ENCODE measurements at places on chromosomes 11 and 22.

DNA sequence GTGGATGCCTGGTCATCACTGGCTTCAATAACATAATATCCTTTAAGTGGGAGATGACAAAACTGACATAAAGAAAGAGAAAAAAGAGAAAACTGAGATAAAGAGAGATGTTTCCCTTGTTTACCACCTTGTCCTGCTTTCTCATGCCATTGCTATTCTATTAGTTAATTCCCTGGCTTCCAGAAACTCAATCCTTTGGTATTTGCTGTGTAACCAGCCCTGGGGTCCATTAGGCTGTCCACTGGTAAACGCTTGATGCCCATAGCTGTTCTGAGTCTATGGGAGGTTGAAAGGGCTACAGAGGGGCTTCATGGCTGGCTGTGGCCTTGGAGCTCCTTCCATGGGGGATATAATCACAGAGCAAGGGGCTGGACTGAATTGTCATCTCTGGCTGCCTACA is 243.4 kb upstream of the PLET1 start:
- DNase-seq: no peak

- DNase-seq: no peak
Measured at GRCh38 chr11:93921695-93922468, 71.5 kb upstream of the VSTM5 start.

DNA sequence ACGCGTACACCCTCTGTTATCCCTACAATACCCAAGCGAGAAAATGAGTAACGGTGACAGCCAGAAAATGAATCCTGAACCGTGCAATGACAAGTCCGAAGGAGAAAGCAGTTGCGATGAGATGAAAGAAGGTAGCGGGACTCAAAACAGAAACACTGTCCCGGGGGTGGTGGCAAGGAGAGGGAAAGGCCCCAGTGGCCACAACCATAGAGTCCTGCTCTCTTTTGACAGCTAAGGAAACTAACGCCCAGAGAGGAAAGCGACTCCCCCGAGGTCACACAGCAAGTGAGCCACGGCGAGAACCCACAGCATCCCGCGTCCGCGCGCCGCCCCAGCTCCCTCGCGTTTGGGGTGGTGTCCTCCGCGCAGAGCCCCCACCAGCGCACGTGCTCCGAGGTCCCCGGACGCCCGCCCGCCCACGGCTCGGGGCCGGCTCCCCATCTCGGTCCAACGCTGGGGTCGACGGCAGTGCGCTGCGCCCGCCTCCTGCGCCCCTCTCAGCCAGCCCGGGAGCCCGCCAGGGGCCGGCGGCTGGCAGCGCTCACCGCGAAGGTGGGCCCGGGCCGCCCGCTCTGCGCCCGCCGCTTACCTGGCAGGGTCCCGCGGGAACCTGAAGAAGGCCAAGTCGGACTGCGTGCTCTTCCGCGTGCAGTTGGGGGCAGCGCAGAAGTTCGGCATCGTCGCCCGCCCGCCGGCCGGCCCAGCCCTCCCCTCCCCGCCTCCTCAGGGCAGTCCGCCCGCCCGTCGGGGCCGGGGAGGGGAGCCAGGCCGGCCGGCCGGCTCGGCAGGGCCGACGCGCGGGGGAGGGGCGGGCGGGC is 564 bp downstream of the THAP12 start:
- no peak for DNase-seq

DNA sequence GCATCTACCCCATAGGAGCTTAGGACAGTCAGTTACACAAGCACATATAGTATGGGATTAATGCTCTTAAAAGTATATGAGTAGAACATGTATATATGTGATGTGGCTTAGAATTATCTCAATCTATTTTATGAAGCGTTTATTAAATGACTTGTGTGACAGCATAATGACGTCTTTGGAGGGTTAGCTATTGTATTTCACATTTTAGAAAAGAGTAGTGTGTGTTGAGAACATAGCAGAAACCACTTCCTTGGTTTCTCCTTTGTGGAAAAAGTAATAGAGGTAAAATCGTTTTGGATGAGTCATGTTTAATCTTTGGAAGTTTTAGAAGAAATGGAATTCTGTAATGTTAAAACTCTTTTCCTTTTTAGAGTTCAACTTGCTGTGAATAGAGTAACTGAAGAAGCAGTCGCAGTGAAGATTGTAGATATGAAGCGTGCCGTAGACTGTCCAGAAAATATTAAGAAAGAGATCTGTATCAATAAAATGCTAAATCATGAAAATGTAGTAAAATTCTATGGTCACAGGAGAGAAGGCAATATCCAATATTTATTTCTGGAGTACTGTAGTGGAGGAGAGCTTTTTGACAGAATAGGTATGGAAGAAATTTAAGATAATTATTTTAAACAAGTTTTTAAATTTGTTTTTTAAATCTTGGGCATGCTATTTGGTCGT is 2.4 kb downstream of the CHEK1 start:
- DNase-seq: no peak

- no peak for DNase-seq
Measured at GRCh38 chr11:128732471-128733277, 38.8 kb downstream of the FLI1 start.

DNA sequence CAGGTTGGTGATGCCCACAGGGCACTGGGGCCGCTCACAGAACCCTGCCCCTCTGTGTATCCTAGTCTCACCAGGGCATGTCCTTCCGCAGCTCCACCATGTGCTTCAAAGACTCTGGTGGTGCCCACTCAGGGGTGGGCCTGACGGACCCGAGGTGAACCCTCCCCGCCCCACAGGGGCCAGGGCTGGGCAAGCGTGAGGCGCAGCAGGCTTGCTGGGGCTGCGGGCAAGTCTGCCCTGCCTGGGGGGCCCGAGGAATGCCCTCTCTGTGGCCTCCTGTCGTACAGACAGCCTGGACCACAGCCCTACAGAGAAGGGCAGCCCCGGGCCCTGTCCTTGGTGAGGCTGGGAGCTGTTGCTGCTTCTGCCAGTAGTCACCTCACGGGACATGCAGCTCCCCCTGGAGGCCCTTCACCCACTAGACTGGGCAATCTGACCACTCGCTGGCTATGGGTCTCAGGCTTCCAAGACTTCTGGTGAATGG is 40.2 kb downstream of the TBX1 start:
- DNase-seq: no peak

- DNase-seq: no peak
Measured at GRCh38 chr22:20235389-20235991, 32.6 kb downstream of the RTN4R start.

DNA sequence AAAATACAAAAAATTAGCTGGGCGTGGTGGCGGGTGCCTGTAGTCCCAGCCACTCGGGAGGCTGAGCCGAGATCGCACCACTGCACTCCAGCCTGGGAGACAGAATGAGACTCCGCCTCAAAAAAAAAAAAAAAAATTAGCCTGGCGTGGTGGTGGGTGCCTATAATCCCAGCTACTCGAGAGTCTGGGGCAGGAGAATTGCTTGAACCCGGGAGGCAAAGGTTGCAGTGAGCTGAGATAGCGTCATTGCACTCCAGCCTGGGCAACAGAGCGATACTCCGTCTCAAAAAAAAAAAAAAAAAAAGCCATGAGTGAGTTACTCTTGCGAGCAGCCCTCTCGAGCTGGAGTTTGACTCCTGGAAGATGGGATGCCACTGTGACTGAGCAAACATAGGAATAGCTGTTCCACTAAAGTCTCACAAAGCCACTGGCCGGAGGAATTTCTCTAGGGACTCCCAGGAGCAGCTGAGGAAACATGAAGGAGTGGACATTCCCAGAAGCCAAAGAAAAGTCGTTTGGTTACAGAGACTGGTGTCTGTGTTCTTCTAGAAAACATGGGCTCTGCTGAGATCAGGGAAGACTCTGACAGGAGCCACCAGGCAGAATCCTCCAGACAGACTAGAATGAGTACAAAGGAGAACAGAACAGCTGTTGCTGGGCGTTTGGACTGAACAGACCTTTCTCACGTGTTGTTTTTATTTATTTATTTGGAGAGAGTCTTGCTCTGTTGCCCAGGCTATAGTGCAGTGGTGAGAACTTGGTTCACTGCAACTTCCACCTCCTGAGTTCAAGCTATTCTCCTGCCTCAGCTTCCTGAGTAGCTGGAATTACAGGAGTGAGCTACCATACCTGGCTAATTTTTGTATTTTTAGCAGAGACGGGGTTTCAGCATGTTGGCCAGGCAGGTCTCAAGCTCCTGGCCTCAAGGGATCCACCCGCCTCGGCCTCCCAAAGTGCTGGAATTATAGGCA is 32.4 kb upstream of the MYH9 start:
- no peak for DNase-seq

DNA sequence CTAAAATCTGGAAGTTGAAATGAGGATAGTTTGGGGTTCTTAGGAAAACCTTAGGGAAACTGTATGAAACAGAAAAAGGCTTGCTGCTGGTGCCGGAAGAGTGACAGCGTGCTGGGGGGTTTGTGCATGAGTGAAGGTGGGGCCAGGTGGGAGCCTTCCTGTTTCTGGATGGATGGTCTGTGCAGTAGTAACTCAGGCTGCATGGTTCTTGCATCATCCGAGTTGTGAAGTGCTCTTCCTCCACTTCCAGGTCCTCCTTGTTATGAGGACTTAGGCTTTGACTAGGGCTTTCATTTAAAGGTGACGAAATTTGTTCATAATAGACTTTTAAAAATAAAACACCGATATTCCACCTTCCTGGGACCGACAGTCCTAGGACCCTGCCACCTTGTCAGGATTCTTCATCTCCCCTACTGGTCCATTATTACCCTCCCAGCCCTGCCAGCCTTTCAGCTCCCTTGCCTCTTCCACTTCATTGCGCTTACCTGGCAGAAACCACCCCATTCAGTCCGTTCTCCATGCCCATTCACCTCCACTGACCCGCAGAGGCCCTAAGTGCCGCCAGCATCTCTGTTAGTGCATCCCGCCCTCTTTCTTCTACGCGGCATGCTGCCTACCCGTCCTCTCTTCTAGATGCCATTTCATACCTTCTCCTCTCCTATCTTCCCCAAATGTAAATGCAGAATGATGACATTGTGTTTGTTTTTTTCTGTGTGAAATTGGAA is 47.3 kb downstream of the PPFIA1 start:
- DNase-seq: no peak

DNA sequence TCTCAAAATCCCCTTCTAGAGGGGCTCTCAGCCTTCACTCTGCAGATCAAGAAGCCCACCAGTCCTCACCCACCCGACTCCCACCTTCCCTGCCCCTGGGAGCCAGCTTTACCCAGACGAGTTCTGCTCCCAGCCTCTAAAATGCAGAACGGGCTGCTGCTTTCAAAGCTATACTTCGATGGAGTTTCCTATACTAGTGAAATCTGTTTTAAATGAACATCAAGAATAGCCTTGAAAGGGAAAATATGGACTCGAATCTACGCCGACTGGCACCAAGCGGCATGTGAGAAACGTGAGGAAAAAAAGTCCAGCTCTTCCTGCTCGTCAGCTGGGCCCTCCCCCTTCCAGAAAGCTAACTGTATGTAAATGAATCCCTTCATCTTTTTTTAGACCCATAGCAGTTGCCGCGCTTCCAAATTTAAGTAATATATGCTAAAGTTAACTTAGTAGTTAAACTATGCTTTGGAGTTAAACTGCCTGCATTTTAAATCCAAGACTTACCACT is 211.7 kb downstream of the NTM start:
- DNase-seq: no peak

GRCh38 chr11:84870486-84870885 is 756.7 kb downstream of the DLG2 start:
- DNase-seq: no peak

GRCh38 chr11:66291706-66292542 is at the start of gene TMEM151A:
Gene TMEM151A (plus strand): TSS chr11:66291894. CDS start chr11:66292014, 120 bp downstream.
- no peak for DNase-seq

GRCh38 chr11:76764941-76765665 is 18.1 kb upstream of the TSKU start:
- no peak for DNase-seq

DNA sequence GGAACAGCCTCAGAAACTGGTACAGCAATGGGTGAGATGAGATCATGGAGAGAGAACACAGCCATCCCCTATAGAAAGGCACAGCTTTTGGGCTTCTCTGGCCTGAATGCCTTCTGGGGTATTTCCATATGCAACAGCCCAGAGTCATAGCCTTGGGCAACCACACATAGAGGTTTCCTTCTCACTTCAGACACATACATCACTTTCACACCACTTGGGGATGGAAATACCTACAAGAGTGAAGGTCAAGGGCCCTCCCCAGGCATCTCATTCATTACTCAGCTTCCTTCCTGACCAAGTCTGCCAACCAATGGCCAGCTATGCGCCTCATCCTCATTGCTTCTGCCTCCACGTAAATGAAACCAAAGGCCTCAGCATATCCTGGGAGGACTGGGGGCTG is 17.7 kb upstream of the OLFML1 start:
- DNase-seq: no peak

DNA sequence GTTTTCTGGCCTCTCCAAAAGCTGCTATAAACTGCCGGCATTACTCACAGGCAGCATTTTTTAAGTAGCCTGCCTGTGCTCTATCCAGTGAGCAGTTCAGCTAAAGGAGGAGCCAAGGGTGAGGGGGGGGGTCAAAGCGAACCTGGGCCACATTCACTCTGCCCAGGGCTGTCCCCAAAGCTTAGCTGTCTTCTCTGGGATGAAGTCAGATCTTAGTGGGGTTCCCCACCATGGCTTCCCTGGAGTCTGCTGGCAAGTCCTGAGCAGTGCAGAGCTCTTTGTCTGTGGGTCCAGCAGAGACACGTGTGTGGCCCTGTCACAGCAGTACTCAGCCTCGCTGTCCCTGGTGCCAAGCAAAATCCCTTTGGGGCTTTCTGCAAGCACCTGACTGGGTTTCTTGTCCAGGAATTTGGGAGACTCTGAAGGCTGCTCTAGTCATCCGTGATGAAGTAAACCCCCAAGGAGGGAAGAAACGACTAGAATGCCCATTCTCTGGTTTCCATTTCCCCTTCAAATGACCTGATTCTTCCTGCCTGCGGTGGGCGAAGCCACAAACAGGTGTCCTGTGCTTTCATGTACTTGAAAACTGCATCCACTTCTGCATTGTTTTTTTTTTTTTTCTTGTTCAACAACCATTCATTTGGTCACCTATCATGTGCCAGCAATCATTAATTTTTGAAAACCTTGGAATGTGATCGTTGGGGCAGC is 2.6 kb downstream of the KCNJ5 start:
- DNase-seq: no peak

DNA sequence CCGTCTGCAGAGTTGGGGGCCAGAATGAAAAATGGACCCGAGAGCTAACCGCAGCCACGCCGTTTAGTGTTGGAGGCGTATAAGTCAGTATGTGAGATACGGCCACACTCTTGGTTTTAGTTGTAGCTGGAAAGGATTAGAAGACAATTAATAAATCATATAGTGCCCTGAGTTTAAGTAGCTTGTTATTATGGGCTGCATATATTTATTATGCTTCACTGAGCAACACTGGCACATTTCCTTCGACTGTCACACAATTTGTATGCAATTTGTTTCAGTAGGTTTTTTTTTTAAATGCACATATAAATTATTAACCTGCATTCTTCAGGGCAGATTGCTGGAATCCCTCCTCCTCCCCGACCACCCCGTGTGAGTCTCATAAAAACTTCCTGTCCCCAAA is 56.9 kb downstream of the PKNOX2 start:
- no peak for DNase-seq

DNA sequence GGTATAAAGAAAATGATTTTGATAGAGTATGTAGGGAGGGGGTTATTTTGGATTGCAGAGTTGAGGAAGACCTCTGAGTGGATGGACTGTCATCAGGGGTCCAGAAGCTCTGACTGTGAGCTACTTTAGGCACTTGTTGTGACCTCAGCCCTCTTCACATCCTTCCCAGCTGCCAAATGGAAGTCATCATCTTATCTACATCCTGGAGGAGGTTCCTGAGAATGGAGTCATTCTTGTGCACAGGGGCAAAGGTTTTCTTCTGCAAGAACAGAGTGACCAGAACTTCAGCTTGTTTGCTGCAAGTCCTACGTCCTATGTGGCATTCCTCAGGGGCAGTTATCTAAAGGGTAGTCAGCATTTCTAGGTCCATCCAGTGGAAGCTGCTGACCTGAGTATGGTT is 393.8 kb downstream of the AASDHPPT start:
- no peak for DNase-seq

GRCh38 chr11:126138636-126139035 is 72.8 kb downstream of the RPUSD4 start:
- no peak for DNase-seq
